ENCODE measurements at places on chromosomes 7 and 10.

DNA sequence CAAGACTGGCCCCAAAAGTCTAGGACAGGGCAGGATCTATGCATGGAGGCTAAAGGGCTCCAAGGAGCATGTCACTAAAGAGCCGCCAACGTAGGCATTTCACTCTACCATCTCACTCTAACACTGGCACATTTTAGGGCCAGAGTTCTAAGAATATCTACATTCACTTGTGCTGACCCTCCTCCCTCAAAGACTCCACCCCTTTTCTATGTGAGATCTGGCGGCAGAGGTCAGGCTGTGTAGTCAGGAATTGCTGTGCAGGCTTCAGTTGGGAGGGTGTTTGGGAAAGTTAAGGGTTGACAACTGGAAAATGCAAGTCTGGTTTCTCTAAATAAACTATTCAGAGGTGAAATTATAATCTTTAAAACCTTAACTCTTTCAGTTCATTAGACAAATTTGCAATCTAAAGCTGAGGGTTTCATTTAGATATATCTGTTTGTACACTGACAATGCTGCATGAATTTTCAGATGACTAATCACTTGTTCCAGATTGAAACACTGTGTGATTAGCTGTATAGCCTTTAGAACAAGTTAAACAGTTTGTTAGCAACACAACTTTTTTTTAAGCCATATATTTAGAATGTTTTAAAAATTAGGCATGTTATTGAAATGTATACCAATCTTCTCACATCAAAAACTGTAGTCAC lies 18.2 kb downstream of the LMOD2 start:
- DNase-seq, result no peak

DNA sequence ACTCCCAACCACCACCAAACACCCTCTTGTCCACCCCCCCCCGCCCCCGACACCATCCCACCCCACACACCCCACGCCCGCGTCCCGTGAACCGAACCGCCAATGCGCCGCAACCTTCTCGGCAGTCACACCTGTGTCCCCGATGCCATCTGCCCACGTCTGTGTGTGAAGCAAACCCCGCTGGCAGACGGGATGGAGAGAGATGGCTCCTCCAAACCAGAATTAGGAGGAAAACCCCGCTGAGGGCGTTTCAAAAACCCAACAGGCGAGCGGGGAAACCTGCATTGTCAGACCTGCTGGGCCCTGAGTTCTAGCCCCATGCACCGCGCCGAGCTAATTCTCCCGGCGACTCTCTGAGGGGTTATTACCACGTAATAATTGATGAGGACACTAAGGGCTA lies 28.6 kb upstream of the KCNK18 start:
- no peak for DNase-seq

GRCh38 chr10:47025540-47026300 lies 114.5 kb downstream of the PTPN20 start:
- DNase-seq, result no peak

DNA sequence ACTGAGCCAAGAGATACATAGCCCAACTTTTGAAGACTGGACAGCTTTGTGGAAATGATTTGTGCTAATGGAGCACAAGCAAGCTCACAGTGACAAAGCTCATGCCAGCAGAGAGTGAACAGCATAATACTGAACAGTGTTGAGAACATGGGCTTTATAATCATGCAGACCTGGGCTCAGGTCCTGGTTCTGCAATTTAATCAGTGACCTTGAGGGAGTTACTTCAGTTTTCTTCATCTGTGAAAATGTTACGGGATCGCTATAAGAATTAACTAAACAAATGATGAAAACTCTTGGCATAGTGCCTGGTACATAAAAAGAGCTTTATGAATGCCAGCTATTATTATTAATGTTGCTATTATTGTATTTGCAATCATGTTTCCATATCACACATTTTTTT lies 690.5 kb upstream of the LRRN3 start:
- no peak for DNase-seq

DNA sequence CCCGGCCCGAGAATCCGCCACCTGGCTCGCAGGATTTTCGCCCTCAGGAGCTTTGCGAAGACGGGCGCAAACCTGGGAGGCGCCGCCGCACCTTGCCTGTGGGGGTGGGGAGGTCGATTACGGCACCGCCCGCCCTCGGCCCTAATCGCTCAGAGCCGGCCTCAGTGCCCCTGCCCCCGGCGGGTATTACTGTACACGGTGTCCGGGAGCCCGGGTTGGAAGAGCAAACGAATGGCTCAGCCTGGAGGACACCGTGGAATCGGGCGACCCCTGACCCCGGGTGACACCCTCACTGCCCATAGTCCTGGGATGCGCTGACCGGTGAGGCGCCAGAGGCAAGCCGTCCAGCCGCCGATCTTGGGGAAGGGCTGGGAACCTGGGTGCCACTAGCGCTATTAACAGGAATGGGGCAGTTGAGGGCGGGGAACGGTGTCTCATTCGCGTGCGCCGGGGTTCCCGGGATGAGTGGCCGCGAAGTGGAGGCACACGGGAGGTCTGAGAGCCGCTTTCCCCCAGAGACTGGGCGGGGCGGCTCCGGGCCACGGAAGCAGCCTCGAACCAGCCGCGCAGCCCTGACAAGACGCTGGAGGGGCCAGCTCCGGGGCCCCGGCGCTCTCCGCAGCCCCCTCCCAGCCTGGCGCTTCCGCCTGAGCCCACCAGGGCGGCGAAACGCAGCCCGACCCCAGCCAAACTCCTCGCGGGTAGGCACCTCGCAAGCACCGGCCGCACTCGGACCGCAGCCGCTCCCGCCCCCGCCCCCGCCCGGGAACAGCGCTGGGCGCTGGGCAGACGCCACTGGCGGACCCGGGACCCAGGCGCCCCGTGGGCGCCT lies 167.5 kb downstream of the NRF1 start:
- DNase-seq, result no peak

- no peak for DNase-seq
Observed at GRCh38 chr10:90819911-90820310, 37.9 kb downstream of the HTR7 start.

DNA sequence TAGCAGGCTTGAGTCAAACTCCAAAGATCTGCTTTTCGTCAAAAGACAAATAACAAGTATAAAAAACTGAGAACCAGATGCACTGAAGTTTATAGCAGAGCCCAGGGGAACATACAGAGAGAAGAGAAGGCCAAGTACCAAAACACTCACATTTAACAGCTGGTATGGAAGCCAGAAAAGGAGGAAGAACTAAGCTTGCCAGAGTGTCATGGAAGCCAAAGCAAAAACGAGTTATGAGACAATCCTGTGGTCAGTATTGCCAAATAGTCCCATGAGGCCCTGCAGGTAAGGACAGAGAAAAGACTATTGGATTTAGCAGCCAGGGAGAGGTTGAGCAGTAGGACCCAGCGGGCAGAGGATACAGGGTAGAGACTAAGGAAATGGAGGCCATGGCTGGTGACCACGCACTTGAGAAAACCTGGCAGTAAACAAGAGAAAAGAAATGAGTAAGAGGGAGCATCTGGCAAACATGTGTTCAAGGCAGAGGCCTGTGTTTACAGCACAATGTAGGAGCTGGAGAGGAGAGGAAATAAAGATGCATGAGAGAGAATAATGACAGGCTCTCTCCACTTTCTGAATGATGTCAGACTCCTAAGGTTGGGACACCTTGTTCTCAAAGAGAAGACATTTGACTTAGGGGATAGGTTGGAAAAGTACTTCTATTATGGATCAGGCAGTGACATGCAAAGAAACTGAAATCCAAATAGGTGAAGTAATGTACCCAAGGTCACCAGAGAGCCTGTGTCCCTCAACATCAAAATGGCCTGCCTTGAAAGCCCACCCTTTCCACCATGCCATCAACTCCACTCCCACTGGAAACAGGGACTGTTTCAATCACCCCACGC lies 9.1 kb downstream of the CREB3L2 start:
- DNase-seq, result no peak

DNA sequence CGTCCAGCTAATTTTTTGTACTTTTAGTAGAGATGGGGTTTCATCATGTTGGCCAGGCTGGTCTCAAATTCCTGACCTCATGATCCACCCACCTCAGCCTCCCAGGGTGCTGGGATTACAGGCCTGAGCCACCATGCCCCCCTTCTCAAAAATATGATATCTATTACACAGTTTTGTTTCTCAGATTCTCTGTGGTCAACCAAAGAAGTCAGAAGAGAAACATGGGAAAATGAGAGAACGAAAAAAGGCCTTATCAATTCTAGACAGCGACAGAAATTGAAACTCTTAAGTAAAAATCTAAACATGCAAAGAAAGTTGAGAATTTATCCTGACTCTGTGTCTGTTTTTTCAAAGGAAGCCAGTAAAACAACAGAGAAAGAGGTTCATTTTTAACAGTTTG lies 283.8 kb upstream of the PLXDC2 start:
- DNase-seq, result no peak

DNA sequence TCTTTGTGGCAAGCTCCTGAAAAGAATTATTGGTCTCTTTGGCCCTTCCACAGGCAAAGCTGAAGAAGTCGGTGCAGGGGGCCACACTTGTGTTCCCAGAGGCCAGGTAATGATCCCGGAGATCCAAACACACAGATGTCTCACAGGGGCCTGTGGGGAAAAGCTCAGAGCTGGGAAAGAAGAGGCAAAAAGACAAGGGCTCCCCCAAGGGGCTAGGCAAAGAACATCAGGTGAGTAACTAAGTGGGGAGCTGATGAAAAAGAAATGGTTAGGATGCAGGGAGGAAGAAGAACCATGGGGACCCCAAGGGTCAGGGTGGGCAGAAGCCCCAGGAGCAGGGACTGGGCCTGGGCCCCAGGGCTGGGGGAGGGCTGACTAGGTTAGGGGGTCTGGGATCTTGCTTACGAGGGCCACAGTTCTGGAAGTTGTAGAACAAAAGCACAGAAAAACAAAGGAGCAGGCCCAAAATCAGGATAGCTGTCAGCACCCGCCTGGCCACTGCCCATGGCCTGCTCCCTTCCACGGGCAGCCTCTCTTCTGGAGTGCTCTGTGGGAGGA lies 1.1 kb downstream of the KEL start:
- DNase-seq, result no peak

DNA sequence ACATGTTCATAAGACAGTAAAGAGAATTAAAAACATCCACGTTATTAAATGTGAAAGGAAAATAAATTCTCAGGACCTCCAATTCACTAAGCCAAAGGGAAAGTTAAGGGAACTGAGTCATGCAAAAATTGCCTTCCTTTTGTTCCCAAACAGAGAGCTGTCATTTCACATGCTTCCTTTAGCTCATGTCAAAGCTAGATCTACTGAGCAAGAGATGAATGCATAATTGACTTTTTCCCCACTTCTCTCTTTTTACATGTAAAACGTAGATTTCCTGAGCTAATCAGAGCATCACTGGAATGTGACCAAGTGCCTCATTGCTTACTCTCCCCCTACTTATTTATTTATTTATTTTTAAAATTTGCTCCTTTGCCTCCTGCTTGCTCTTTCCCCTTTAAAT lies 129.1 kb upstream of the AMPH start:
- no peak for DNase-seq

GRCh38 chr7:27678617-27679260 lies 16.1 kb upstream of the HIBADH start:
- DNase-seq, result no peak

- DNase-seq, result no peak
Observed at GRCh38 chr7:107234436-107234835, 65.6 kb downstream of the HBP1 start.
